ENCODE measurements at places on chromosomes 7 and 10.
A peak's percentile ranks its signal among the peaks of the same experiment; 100 is the strongest.

DNA sequence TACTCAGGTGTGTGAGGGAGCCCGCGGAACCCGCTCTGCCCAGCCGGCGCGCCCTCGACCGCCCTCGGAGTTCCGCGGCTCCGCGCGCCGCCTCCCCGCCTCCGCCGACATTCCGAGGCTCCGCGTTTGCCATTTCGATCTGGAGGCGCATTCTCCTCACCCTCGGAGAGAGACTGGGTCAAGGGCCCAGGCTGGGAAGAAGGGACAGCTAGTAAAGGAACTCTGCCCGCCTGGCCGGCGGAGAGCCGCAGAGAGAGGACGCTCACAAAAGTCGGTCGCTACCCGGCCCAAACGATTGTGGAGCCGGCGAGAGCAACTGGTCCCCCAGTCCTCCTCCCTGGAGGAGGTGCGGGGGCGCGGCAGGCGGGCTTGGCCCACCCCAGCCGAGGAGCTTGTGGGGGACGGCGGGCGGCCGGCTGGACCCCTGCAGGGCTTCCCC, 74.5 kb upstream of the LEP start:
- DNase-seq, result no peak

DNA sequence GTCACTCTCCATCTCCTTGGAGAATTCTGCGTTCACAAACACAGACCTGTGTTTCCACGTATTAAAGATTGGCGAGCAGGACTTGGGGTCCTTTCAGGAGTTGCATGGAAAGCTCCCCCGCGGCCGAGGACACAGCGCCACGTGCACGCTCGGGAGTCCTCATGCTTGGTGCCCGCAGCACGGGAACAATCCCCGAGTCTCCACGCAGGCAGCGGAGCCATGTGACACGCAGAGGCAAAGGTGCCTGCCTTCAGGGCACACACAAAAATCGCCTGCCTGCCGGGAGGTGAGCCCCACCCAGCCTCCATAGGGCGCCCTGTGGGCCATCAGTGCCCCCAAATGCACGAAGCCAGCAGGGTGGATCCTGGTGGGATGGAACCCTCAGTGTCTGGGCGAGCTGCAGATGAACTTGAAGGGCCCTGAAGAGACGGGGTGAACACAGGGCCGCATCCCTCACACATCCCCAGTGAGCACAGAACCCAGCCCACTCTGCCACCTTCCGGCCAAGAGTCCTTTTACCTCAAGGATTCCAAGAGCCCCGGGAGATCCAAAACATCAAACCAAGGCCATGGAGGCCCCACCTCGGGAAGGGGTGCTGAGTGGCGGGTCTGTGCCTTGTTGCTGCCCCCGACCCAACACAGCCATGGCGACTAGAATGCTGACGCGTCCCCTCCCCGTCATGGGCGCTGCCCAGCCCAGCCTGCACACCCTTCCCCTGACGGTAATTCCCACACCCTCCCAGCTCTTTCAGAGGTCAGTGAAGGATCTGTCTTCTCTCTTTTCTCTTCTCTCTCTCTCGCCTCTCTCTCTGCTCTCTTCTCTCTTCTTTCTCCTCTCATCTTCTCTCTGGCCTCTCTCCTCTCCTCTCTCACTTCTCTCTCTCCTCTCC, 55.9 kb downstream of the CFAP46 start:
- no peak for DNase-seq

GRCh38 chr7:12594122-12594897, 23.8 kb downstream of the SCIN start:
- no peak for DNase-seq

DNA sequence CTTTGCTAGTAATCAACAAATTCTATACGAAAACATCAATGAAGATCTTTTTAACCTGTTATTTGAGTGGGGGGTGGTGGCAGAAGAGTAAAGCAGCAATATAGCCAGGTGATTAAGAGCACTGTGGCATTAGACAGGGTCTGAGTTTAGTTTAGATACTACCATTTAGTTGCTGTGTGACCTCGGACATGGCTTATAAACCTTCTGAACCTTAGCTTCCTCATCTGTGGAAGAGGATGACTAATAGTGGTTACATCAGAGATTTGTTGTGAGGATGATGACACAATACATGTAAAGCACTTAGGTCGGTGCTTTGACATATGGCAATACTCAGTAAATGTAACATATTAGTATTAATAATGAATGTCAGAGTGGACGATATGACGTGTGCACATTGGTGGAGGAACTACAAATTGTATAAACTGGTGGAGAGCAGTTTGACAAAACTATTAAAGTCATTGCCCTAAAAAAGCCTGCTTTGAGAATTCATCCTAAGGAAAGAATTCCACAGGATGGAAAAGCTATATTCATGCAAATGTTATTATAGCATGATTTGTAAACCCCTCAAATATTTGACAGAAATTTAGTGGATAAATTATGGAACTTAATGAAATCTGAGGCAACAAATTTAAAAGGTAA, 24.3 kb downstream of the SPAG6 start:
- peak; percentile 65 for DNase-seq

DNA sequence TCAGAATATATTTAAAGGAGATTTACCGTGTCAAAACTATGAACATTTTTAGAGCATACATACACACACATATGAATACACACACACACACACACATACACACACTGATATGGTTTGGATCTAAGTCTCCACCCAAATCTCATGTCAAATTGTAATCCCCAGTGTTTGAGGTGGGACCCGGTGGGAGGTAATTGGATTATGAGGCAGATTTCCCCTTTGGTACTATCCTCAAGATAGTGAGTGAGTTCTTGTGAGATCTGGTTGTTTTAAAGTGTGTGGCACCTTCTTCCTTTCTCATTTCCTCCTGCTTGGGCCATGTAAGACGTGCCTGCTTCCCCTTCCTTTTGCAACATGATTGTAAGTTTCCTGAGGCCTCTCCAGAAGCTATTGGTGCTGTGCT, 515.0 kb upstream of the ZMIZ1 start:
- no peak for DNase-seq

GRCh38 chr10:35347121-35347562, 10.8 kb downstream of the CCNY start:
- DNase-seq, result no peak

- peak; percentile 47 for DNase-seq
Observed at GRCh38 chr7:148135116-148135515, 455.4 kb upstream of the C7orf33 start.

DNA sequence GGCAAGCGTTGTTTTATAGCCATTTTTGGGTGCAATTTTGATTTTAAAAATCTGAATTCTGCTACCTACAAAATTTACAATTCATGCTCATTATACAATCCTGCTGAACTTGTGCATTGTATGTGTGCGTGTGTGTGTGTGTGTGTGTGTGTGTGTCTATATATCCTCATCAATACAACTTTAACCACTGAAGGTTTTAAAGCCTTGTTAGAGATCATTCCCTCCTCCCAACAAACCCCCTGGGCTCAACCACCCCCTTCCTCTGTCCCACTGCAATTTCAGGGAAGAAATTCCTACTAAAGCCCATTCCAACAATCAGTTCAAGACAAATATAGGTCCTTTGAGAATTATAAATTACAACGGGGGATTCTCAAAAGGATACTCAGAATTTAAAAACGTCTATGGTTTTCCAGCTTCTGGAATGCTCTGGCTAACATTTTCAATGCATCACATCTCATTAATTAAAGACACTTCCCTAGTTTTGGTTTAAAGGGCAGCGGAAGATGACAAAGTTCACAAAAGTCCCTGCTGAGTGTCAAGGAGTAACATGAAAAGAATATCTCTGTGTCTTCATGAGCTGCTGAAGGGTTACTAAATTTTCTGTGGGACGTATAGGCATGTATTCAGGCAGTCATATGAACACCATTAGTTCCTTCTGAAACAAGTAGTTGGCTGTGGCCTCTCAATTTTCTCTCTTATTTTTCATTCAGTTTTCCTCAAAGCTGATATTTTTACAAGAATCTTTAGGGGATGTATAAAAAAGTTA, 889 bp upstream of the SEMA3A start:
- DNase-seq, result no peak

Data from renal cortical epithelial cell (primary cell).